ENCODE measurements at places on chromosomes 2 and 18. TPM values are rescaled to one million over a fixed set of nuclear protein-coding genes. Genes with fewer than 3 reads are reported as not detected.

DNA sequence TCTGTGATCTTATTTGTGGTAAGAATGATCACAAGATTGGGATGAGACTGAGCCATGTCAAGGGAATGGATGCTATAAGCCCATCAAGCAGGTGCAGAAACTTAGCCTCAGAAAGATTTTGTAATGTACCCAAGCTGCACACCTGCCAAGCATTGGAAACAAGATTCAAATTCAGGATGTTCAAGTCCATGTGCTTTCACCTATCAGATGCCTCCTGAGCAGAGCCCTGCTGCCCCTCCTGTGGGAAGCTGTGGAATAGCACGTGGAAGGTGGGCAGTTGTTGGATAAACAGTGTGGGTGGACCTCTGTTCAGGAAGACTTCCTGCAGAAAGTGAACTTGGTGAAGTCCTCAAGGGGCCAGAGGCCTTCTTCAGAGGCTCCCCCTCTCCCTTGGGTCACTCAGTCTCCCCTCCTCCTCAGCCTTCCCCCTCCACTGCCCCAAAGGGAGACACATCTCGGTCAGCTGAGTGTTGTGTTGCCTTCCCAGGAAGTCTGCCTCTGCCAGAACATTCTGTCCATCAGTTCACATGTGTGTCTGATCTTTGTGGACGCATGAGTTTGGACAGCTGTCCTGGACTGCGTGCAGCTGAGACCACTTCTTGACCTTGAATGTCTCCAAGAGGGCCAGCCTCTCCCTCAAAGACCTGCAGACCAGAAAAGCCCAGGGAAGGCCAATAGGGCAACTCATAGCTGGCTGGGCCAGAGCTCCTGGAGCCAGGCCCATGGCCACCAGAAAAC, 186.1 kb downstream of the INHBB start:
- peak overlapping the region; percentile 50 for H3K27ac ChIP-seq
- H3K4me1 ChIP-seq = peaks cover 25% of the 10 kb centered on the region
- no peak overlapping the region for H3K4me3 ChIP-seq
- DNase-seq = no peak
- H3K27me3 ChIP-seq = peaks cover 4% of the 10 kb centered on the region

Gene LCT
- total RNA-seq = not detected

DNA sequence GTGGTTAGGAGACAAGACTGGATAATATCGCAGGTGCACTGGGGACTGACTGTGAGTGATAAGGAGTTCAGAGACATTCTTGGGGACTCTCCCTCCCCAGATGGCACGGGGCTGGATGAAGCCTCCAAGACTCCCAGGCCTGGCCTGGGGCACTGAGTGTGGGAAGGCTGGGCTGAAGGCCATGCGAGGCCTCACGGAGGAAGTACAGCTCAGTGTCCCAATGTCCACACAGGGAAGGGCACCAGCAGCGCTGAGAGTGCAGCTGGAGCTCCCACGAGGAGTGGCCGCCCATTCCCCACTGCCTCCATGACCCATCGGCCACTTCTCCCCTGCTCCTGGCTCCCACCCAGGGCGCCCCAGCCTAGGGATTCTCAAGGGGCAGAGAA, 6.5 kb downstream of the MFSD2B start:
- H3K27ac ChIP-seq = no peak overlapping the region
- H3K36me3 ChIP-seq = no peaks in the 10 kb centered on the region

- H3K4me1 ChIP-seq = no peaks in the 10 kb centered on the region
- no peak overlapping the region for H3K4me3 ChIP-seq
- no peak for DNase-seq
- no peaks in the 10 kb centered on the region for H3K36me3 ChIP-seq
Observed at GRCh38 chr2:5617358-5617757, 74.8 kb upstream of the SOX11 start.

DNA sequence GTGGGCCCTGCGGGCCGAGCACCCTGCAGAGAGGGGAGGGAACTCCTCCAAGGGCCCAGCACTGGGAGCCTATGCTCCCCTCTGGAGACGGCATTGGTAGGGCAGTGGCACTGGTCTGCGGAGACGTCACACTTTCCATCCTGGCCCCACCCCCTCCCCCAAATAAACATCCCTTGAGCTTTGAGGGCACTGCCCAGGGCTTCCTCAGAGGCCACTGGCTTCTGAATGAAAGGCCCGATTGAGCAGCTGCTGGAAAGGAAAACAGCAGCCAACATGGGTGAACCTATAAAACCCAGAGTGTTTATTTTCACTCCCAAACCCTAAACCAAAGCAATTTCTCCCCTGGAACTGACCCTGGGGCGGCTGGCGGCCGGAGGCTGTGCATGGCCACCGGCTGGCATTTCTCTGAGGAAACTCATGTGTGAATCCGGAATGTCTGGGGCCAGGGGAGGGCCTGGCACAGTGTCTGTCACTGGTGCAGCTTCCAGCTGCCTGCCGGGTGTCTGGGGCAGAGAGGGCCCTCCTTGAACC, 138.9 kb downstream of the DYSF start:
- H3K27ac ChIP-seq = no peak overlapping the region
- no peak overlapping the region for H3K4me3 ChIP-seq
- H3K27me3 ChIP-seq = no peaks in the 10 kb centered on the region
- no peak for DNase-seq

GRCh38 chr18:52160636-52161035, 179.4 kb upstream of the DCC start:
- H3K36me3 ChIP-seq = no peaks in the 10 kb centered on the region
- no peaks in the 10 kb centered on the region for H3K4me1 ChIP-seq
- H3K27me3 ChIP-seq = no peaks in the 10 kb centered on the region

- no peaks in the 10 kb centered on the region for H3K27me3 ChIP-seq
- no peak for DNase-seq
- no peak overlapping the region for H3K27ac ChIP-seq
- H3K4me1 ChIP-seq = peaks cover 5% of the 10 kb centered on the region
- peaks cover 14% of the 10 kb centered on the region for H3K36me3 ChIP-seq
- H3K4me3 ChIP-seq = no peak overlapping the region
Observed at GRCh38 chr2:162011706-162012564, 62.1 kb downstream of the DPP4 start.

Gene BOK
- 2.4 TPM for total RNA-seq

- DNase-seq = no peak
- no peaks in the 10 kb centered on the region for H3K36me3 ChIP-seq
- H3K4me1 ChIP-seq = peaks cover 78% of the 10 kb centered on the region
- no peaks in the 10 kb centered on the region for H3K27me3 ChIP-seq
Observed at GRCh38 chr18:7657937-7658336, 90.8 kb downstream of the PTPRM start.

Gene FAM98A
- total RNA-seq = 84.8 TPM

- H3K27ac ChIP-seq = no peak overlapping the region
- no peaks in the 10 kb centered on the region for H3K4me1 ChIP-seq
- H3K4me3 ChIP-seq = no peak overlapping the region
- no peak for DNase-seq
Observed at GRCh38 chr18:58355243-58355642, 273.6 kb downstream of the ALPK2 start.

Gene SLC5A7
- total RNA-seq = not detected

GRCh38 chr18:57668021-57668420, 46.4 kb upstream of the NARS1 start:
- no peak for DNase-seq
- H3K4me1 ChIP-seq = peaks cover 41% of the 10 kb centered on the region
- peaks cover 15% of the 10 kb centered on the region for H3K36me3 ChIP-seq
- H3K4me3 ChIP-seq = no peak overlapping the region
- H3K27me3 ChIP-seq = no peaks in the 10 kb centered on the region

GRCh38 chr18:76547296-76547695, 52.3 kb upstream of the ZNF516 start:
- H3K27me3 ChIP-seq = peaks cover 28% of the 10 kb centered on the region
- no peak overlapping the region for H3K4me3 ChIP-seq
- no peak for DNase-seq
- no peak overlapping the region for H3K27ac ChIP-seq
- no peaks in the 10 kb centered on the region for H3K4me1 ChIP-seq

Gene PLCD4
- total RNA-seq = 0.99 TPM

DNA sequence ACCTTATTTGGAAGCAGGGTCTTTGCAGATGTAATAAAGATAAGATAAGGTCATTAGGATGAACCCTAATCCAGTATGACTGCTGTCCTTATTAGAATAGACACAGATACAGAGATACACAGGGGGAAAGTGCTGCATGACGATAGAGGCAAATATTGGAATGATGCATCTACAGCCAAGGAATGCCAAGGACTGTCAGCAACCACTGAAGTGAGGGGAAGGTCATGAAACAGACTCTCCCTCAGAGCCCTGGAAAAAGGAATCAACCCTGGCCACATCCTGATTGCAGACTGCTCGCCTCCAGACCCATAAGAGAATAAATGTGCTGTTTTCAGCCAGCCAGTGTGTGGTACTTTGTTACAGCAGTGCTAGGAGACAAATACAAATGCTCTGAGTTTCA, 14.8 kb downstream of the TMEM237 start:
- peaks cover 6% of the 10 kb centered on the region for H3K4me1 ChIP-seq
- no peaks in the 10 kb centered on the region for H3K27me3 ChIP-seq
- DNase-seq = no peak
- H3K36me3 ChIP-seq = peaks cover 62% of the 10 kb centered on the region
- H3K27ac ChIP-seq = no peak overlapping the region

Gene INPP1
- total RNA-seq = 15.0 TPM

Gene UBE2E3
- 53.5 TPM for total RNA-seq

DNA sequence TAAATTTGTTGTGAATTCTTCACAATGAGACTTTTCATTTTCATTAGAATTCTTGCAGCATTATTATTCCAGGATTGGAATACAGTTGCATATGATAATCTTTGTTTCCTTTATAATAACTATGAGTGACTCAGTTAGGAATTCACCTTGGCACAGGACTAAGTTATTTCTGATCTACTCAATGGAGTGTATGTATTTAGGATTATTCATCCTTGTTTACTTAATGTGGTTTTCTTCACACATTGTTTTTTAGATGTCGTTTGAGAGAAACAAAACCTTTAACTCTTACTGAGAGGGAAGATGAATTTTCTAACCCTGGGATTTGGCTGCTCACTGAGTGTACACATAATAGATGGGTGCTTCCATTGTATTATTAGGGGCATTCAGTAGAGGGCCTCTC, 970.1 kb downstream of the DPP10 start:
- no peaks in the 10 kb centered on the region for H3K27me3 ChIP-seq
- no peak for DNase-seq
- no peaks in the 10 kb centered on the region for H3K36me3 ChIP-seq
- H3K4me3 ChIP-seq = no peak overlapping the region
- H3K27ac ChIP-seq = no peak overlapping the region

Gene TTC32
- total RNA-seq = 4.9 TPM

Gene MZT2A
- total RNA-seq = 217 TPM

DNA sequence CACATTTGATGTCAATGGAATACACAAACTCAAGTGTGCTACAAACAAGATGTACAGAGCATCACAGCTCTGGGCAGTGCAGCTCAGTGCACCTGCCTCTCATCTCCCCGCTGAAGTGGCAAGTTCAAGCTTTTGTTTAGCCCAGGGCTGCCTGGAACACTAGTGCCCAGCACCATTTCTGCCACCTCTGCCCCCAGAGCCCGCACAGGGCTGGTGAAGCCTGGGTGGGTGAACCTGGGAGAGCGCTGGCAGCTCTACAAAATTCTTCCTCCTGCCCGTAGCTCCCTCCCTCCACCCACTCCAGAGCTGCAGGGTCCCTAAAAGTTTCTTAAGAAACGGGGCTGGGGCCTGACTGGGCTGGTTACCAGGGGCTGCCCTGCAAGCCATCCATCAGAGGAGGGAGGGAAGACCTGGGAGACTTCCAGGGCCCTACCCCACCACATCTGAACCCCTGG, 1.5 kb downstream of the HES6 start:
- no peaks in the 10 kb centered on the region for H3K36me3 ChIP-seq
- no peak overlapping the region for H3K27ac ChIP-seq
- H3K27me3 ChIP-seq = peaks cover 29% of the 10 kb centered on the region
- H3K4me3 ChIP-seq = no peak overlapping the region
- peaks cover 42% of the 10 kb centered on the region for H3K4me1 ChIP-seq

- no peak overlapping the region for H3K27ac ChIP-seq
- DNase-seq = no peak
- H3K27me3 ChIP-seq = no peaks in the 10 kb centered on the region
- no peak overlapping the region for H3K4me3 ChIP-seq
- H3K36me3 ChIP-seq = no peaks in the 10 kb centered on the region
Observed at GRCh38 chr18:2293109-2293839, 278.0 kb downstream of the METTL4 start.

Gene GDF7
- total RNA-seq = 0.58 TPM

GRCh38 chr18:25229920-25230319, 122.0 kb downstream of the ZNF521 start:
- peaks cover 69% of the 10 kb centered on the region for H3K4me1 ChIP-seq
- H3K27me3 ChIP-seq = no peaks in the 10 kb centered on the region
- H3K4me3 ChIP-seq = no peak overlapping the region
- H3K27ac ChIP-seq = peak overlapping the region; percentile 77

Gene ARHGAP28
- total RNA-seq = 1.5 TPM

Measured in left ventricle myocardium inferior (tissue), 1 donor.